ENCODE measurements at places on chromosomes 4 and X. TPM values are rescaled to one million over a fixed set of nuclear protein-coding genes. Genes with fewer than 3 reads are reported as not detected.

Gene TLR10
- 1.6 TPM for total RNA-seq

Gene TKTL1
- 0.18 TPM for total RNA-seq

Gene DBET
- not detected for total RNA-seq

Gene TAF7L
- total RNA-seq: 0.18 TPM

Gene CLDN22
- total RNA-seq: not detected

Gene PIR
- total RNA-seq: 36.1 TPM

Gene ANTXR2
- 94.4 TPM for total RNA-seq

Gene NLRP2B
- 0.13 TPM for total RNA-seq

Gene LPAR4
- total RNA-seq: 0.80 TPM

Gene TMA16
- 28.0 TPM for total RNA-seq

Gene FSTL5
- total RNA-seq: 12.3 TPM

Gene SMR3B
- total RNA-seq: not detected

Gene CXCL3
- total RNA-seq: 6.9 TPM

Gene DCHS2
- total RNA-seq: not detected

Gene PAGE2B
- not detected for total RNA-seq

Gene TSR2
- total RNA-seq: 39.3 TPM

Gene NOX1
- not detected for total RNA-seq

Gene GC
- not detected for total RNA-seq

Gene WDR1
- 264 TPM for total RNA-seq

Gene MTNR1A
- total RNA-seq: not detected

Gene DCAF4L1
- 0.36 TPM for total RNA-seq

Gene ZIC3
- not detected for total RNA-seq

Gene SLC2A9
- 7.4 TPM for total RNA-seq

Gene TASL
- 5.3 TPM for total RNA-seq

Gene SSX3
- total RNA-seq: not detected

Gene IGSF1
- 18.2 TPM for total RNA-seq

Gene IBSP
- not detected for total RNA-seq

Gene TMPRSS11B
- not detected for total RNA-seq

Gene TAPT1
- total RNA-seq: 59.5 TPM

Gene PLS3
- total RNA-seq: 127 TPM

Gene CCDC160
- total RNA-seq: 1.9 TPM

Gene METTL14
- 61.5 TPM for total RNA-seq

Gene CXCL11
- total RNA-seq: 1.2 TPM

Gene DSPP
- total RNA-seq: not detected

Gene ACOX3
- total RNA-seq: 27.8 TPM

Gene NALF2
- total RNA-seq: not detected

Gene STATH
- not detected for total RNA-seq

Gene TIMM17B
- total RNA-seq: 28.0 TPM

Gene AR
- total RNA-seq: 13.1 TPM

Gene HS6ST2
- total RNA-seq: 0.36 TPM

Gene TLR8
- total RNA-seq: 2.8 TPM

Gene TRIML2
- not detected for total RNA-seq

Gene AMOT
- 38.2 TPM for total RNA-seq

Gene PDCL2
- not detected for total RNA-seq

Gene EPGN
- 4.3 TPM for total RNA-seq

Gene VCX2
- not detected for total RNA-seq

Gene CFAP99
- not detected for total RNA-seq

Gene LANCL3
- total RNA-seq: 0.36 TPM

Gene APBB2
- total RNA-seq: 147 TPM

Gene PDGFRA
- total RNA-seq: 131 TPM

Gene SGMS2
- 43.6 TPM for total RNA-seq

Gene SLC25A53
- 15.6 TPM for total RNA-seq

Gene MAGEA8
- total RNA-seq: not detected

Gene STAP1
- 0.36 TPM for total RNA-seq

Gene ZMAT1
- total RNA-seq: 35.0 TPM

Gene XAGE1A
- not detected for total RNA-seq

Gene MAD2L1
- 1.5 TPM for total RNA-seq

Gene TLL1
- total RNA-seq: 14.3 TPM

Measured in sciatic nerve (tissue), 2 donors.